Dermis microvascular lymphatic vessel endothelial cell (primary cell): ENCODE measurements at places on chromosomes 7 and 10. TPM values are rescaled to one million over a fixed set of nuclear protein-coding genes. Genes with fewer than 3 reads are reported as not detected.

GRCh38 chr10:15620337-15620736 lies 99.4 kb downstream of the ITGA8 start:
- DNase-seq = no peak

- DNase-seq = no peak
Observed at GRCh38 chr10:63142136-63142535, 9.0 kb downstream of the NRBF2 start.

DNA sequence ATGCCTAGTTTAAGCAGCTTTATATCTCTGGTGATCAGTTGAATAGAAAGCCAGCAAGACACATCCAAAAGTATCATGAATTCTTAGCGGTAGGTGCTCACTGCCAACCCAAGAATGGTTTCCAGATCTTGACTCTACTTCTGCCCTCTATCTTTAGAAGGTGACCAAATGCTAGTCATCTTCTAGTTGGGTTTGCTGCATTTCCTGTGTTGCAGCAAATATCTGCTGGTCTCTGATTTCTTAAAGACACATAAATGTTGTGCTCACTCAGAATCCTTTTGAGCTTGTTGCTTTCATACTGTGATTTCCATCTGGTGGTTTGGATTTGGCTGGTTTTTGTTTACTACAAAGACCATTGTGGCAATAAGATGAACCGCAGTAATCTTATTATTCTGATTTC lies 2.2 kb downstream of the CDC123 start:
- DNase-seq = no peak

DNA sequence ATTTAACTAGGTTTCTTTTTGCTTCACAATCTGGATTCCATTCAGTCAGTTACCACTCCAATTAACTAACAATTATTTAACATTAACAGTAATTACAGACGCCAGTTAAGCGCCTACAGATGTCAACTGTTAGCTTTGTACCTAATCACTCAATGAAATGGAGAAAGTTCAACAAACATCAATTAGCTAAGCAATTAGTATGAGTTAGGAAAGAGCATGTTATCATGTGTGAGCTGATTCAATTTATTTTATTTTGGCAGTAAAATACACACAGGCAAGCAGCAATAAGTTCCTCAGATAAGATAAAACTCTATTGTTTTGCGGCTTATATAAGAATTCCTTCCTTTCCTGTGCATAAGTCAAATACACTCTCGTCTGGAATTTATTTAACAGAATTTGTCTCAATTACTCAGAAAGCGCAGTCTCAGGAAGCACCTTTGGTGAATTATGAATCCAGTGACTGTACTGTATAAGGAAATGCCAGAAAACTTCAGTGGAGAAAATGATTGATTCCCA lies 427.1 kb upstream of the GALNT17 start:
- DNase-seq = no peak

DNA sequence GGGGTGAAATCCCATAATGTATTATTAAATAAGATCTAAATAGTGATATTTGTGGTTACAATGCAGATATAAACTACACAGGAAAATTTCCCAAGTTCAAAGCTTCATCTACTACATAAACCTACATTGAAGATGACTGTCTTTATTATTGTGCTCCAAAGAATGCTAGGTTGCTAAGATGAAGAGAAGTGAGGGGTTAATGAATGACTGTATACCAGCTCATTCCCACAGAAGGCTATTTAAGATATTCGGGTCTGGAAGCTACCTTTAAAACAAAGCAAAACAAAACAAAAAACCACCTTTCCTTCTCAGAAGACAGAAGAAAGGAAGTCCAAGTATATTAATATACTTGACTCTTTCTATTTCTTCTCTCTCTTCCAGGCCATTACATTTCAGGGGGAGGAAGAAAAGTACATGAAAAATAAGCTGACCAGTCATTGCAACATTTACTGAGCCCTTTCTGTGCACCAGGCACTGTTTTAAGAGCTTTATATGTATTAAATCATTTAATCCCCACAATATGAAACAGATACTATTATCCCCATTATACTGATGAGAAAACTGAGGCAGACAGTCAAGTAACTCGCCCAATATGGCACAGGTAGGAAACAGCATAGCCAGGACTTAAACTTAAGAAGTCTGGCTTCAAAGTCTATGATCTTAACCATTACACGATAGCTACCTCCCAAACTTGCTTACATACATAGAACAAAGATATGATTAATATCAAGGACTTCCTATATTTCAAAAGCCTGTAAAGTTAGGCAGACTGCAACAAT lies 48.1 kb downstream of the TNPO3 start:
- no peak for DNase-seq

- no peak for DNase-seq
Observed at GRCh38 chr10:116817780-116818343, 31.4 kb upstream of the ENO4 start.

GRCh38 chr7:44087911-44088838 lies 5.8 kb upstream of the POLM start:
- peak; percentile 53 for DNase-seq

DNA sequence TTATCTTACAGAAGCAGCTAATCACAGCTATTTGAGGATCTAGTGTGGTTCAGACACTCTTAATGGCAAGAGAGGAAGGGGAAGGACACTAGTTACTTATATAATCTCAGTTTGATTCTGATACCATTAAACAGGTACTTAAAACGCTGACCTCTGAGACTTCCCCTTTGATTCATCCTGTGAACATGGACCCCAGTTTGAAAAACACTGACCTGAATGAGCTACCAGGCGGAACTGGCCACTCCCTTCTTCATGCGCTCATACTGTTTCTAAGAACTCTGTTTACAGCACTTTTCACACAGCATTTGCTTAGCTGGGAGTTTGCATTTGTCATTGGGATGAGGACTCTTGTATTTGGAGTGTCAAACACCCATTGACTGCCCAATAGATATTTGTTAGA lies 45.7 kb downstream of the BEND7 start:
- DNase-seq = no peak

DNA sequence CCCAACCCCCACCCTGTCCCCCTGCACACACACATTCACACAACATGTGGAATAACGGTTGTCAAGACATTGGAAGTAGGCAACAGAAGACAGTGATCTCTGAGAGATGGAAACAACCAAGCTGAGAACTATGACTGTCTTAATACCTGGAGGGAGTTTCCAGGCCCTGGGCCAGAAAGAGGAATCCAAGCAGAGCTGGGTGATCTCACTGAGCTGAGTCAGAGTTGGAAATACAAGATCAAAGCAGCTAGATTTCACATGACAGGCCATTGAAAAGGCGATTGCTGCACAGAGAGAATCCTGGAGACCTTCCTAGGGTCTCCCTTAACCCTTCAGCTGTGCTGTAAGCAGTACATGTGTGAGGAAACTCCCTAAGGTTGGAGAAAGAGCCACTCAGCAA lies 165.8 kb upstream of the PRSS1 start:
- DNase-seq = no peak

DNA sequence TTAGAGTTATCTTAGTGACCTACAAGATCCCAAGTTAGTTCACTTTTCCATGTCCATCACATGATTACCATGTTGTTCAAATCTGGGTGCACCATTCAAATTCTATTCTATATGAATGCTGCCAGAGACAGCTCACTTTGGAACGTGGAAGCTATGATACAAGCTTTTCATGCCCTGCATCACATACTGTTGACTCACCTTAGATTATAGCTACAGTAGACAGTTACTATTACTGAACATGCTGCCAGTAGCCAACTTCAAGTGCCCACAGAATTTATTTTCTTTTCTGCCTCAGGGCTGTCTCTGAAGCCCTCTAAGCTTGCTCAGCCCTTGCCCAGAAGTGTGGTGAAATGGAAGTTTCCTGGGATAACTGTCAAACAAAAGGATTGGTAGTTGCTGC lies 231.1 kb downstream of the GPR158 start:
- no peak for DNase-seq

- DNase-seq = no peak
Observed at GRCh38 chr10:47175181-47176123, 124.5 kb upstream of the GDF10 start.

GRCh38 chr7:151053096-151053495 lies 4.6 kb downstream of the CDK5 start:
- no peak for DNase-seq

- DNase-seq = no peak
Observed at GRCh38 chr7:87027900-87028299, 31.6 kb downstream of the ELAPOR2 start.

Gene SEMA4G
- 0.77 and 1.5 TPM in 2 replicates for total RNA-seq

Gene AZGP1
- not detected in 2 replicates for total RNA-seq

Gene LANCL2
- total RNA-seq = 14.2 and 18.3 TPM in 2 replicates

Gene ZNF92
- total RNA-seq = 5.3 and 6.6 TPM in 2 replicates

Gene AOC1
- not detected in 2 replicates for total RNA-seq

Gene MCM10
- 4.6 and 9.6 TPM in 2 replicates for total RNA-seq

Gene UNCX
- not detected in 2 replicates for total RNA-seq
